Stimulated activated CD8-positive, alpha-beta memory T cell treated with anti-CD3 and anti-CD28 coated beads, Interleukin-15, amount 100 ng/mL, for 24 hours (primary cell): ENCODE measurements at places on chromosomes 1 and 21.

DNA sequence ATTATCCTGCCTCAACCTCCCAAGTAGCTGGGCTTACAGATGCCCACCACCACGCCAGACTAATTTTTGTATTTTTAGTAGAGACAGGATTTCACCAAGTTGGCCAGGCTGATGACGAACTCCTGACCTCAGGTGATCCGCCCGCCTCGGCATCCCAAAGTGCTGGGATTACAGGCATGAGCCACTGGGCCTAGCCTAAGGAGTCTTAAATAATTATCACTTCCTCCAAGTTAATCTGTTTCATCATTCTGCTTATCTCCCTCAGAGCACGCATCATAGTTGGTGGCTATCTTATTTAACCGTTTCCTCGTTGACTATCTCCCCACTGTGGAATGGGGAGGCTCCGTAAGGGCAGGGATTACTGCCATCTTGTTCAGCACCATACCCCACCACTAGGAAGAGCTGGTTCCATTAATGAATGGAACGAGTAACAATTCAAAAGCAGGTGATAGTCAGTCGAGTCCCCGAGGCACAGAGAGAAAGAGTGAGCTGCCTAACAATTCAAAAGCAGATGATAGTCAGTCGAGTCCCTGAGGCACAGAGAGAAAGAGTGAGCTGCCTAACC, 52.7 kb downstream of the GLUL start:
- no peak for DNase-seq

GRCh38 chr1:181718034-181718433, 234.7 kb downstream of the CACNA1E start:
- no peak for DNase-seq

DNA sequence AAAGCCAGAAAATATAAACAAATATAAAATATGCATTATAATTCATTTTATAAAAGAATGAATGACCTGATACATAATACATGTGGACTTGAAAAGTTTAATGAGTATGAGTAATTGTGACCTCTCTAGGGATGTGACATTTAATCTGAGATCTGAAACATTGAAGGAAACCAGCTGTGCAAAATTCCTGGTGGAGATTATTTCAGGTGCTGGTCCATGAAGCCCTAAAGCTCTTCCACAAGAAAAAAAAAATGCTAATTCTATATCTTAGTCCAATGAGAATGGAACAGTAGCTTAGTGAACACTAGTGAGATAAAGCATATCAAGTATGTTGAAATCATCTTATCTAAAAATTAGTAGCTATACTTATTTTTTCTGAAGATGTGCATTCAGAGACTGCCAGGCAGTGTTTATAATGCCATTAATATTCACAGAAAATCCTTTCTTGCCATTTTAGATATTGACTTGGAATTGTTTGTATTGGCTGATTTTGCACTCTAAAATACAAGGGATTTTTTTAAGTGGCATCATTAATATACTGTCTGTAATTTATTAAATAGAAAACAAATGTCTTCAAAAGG, 1485.9 kb downstream of the PLA2G4A start:
- DNase-seq, result no peak

- no peak for DNase-seq
These were observed 228.9 kb downstream of the TNR start for GRCh38 chr1:175514387-175514953.

DNA sequence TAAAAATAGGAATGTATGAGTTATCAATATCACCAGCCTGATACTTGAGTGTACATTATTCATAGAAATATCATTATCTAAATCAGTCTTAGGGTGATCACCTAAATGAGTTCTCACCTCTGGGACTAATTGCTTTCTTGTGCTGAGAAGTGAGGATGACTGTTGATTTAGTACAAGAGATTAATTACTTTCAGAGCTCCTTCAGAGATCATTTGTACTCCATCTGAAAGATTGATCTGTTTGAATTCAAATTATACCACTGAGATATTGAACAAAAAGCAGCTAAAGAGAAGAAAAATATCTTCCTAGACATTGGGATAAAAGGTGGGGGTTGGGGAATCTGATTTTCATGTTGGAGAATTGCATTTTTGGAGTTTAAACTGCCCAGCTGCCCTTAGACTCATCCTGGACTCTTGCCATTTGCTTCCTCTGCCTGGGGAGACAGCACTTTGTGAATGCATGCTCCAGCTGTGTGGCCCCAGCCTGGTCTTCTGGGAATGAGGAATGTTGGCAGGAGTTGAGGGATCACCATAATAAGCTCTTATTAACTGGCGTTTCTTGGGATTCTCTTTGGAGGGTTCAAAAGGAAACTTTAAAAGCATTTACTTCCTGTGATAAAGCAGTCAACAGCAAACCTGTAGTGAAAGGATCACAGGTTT, 19.7 kb upstream of the PGBD2 start:
- DNase-seq, result no peak

GRCh38 chr1:225158291-225158690, 228.8 kb downstream of the DNAH14 start:
- no peak for DNase-seq

DNA sequence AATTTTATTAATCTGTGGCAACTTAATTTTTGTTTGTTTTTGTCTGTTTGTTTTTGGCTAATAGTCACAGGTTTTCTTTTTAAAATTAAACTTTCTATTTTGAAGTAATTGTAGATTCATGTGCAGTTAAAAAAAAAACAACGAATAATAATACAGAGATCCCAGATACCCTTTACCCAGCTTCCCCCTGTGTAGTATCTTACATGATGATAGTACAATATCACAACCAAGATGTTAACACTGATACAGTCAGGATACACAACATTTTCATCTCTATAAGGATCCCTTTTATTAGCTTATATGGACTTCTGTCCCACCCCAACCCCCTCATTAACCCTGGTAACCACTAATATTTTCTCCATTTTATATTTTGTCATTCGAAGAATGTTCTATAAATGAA, 5.9 kb downstream of the VPS45 start:
- DNase-seq, result no peak

DNA sequence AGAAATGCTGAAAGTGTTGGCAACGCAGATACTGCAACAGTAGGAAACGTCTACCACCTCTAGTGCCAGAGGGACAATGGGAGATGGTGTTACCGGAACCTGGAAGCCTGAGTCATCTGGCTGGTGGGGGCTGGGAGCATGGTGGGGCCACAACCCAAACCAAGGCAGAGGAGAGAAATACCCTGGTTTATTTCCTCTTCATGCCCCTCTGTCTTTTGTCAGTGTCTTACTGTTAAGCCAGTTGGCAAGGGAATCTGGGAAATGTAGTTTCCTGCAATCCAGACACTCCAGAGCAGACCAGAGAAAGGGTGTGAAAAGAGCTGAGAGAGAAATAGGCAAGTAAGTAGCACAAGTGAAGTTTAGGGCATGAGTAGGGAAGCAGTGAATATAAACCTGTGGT, 14.8 kb downstream of the DNTTIP2 start:
- no peak for DNase-seq

DNA sequence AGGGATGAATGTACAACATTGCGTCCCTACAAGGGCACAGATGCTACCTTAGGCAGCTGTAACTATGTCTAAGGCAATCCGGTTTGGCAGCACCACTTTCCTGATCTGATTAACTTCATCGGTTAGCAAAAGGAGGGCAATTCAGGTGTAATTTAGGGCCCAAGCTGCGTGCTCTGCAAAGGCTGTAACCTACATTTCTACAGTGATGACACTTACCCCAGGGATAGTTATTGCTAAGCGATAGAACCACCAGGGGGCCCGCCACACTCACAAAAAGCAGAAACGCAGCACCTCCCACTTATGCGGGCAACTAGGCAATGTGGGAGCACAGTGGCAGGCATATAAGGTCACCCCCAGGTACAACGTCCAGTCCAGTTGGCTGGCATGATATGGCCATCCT, 113.5 kb downstream of the GDAP2 start:
- no peak for DNase-seq

- no peak for DNase-seq
These were observed 11.9 kb downstream of the LHX4 start for GRCh38 chr1:180241716-180242544.

DNA sequence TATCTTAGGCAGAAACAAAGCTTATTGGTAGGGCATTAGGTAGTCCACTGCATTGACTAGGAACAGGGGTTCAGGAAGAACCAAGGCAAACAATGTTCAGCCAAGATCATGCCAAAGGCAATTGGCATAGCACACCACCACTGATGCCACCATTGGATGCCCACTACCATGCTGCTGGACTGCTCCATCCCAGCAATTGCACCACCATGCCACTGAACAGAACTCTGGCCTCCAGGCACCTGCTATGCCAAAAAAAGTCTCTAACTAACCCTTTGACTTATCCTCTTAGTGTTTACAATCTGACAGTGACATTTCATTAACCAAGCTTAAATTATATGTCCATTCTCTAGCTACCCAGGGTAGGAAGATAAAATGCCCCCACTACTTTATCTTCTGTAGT, 509.6 kb upstream of the CAMK1G start:
- no peak for DNase-seq

- DNase-seq, result no peak
These were observed 190.9 kb downstream of the GIPC2 start for GRCh38 chr1:78236716-78237115.

DNA sequence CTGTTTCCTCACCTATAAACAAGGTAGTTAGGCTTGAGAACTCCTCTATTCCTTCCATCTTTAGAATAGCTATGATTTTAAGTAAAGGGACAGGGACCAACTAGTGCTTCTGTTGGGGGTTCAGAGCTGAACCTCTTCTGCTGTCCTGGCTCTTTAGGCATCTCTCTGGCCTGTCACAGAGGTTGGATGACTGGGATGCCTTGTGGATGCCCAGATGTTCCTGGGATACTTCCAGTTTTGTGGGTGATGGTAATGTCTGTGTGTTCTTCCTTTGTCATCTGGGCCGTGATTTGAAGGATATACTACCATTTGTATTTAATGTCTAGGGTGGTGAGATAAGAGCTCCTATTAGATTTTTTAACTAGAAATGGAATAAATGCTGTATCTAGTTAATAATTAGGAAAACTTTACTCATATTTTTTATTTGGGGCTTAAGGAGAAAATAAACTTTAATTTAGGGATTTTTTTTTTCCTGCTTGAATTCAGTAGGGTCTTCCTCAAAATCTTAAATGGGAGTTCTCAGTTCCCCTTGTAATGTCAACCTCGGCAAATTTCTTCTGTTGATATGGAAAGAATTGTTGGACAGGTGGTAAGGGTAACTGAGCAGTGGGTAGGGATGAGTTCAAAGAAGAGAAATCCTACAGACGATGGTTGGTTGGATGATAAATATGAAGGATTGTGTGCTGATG, 47.2 kb downstream of the LAMC1 start:
- DNase-seq, result no peak

- no peak for DNase-seq
These were observed 35.4 kb upstream of the FOXE3 start for GRCh38 chr1:47380699-47381098.

GRCh38 chr1:228415221-228415620, 1.4 kb downstream of the TRIM17 start:
- DNase-seq, result no peak

GRCh38 chr1:240285540-240285939, 193.9 kb downstream of the FMN2 start:
- DNase-seq, result no peak

- no peak for DNase-seq
These were observed 529.8 kb downstream of the KIF26B start for GRCh38 chr1:245684571-245684970.

DNA sequence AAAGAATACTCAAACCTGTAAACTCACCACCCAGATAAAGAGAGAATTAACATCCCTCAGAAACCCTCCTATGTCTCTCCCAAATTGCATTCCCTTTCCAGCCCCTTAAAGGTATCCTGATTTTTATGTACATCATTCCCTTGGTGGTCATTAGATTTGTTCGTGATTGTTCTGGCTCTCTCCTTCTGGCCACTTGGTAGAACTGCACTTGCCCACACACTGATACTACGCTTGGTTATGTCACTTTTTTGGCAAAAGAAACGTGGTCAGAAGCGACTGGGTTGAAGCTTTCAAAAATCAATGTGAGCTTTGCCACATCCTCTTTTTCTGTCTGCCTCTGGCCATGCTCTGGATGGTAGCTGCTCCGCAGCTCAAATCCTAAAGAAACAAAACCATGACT, 76.3 kb downstream of the KRTAP19-8 start:
- DNase-seq, result no peak

DNA sequence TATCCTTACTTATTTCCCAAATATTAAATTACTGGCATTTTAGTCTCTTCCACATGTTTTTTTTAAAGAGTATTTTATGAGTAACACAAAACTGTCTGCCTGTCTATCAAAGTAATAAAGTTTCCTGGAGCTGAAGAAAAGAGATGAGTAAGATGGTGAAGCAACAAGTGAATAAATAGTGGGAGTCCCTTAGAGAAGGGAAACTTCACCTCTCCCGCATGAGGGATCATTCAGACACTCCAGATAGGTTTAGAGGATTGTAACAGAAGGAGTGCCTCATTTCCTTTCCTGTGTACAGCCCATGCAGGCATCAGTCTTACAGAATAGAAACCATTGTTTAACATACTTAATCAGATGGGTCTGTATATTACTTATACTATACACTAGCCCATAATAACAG, 205.7 kb downstream of the USP25 start:
- no peak for DNase-seq

GRCh38 chr21:45557616-45558043, 15.4 kb upstream of the SLC19A1 start:
- no peak for DNase-seq

DNA sequence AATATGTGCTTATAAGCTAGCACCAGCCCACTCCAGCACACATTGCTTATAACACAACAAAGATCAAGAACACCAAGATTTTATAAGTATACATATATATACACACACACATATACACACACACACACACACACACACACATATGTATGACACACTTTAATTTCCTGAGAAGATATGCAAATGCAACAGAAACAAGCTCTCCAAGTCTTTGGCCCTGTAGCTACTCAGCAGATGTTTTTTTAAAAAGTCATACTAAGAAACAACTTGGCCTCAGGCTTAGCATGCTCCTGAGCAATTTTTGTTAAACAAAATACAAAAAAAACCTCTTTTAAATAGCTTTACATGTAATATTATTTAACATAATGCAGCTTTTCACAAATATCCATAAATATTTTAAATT, 11.1 kb downstream of the TNFSF18 start:
- DNase-seq, result no peak

DNA sequence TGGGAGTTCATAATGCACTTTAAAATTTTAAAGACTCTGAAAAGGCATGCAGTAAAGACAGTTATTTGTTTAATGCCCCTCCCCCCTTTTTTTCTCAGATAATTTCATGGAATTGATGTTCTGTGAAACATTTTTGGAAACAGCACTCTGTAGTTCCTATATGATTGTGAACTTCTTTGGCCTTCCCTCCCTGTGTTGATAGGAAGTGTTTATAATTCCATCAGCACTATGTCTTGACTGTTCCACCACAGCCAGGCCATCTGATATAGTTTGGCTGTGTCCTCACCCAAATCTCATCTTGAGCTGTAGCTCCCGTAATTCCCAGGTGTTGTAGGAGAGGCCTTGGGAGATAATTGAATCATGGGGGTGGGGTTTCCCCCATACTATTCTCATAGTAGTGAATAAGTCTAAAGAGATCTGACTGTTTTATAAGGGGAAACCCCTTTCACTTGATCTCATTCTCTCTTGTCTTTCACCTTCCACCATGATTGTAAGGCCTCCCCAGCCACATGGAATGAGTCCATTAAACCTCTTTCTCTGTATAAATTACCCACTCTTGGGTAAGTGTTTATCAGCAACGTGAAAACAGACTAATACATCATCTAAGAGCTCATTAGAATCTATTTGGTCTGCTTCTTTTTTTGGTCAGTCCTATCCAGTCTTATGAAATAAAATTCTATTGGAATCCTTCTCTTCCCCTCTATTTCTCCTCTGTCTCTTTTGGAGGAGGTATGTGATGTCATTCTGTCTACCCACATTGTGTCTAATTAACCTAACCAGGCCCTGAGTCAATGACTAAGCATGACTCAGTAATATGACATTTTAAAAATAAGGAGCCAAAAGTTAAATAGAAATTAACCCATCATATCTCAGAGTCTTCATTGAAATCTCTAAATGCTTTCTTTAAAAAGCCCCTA, 8.9 kb downstream of the CCDC185 start:
- DNase-seq, result no peak
